Activated T-helper 17 cell treated with anti-CD3 and anti-CD28 coated beads, Interleukin-2, amount 50 U/mL, for 72 hours (primary cell): ENCODE measurements at places on chromosomes 7 and 10.
A peak's percentile ranks its signal among the peaks of the same experiment; 100 is the strongest.

DNA sequence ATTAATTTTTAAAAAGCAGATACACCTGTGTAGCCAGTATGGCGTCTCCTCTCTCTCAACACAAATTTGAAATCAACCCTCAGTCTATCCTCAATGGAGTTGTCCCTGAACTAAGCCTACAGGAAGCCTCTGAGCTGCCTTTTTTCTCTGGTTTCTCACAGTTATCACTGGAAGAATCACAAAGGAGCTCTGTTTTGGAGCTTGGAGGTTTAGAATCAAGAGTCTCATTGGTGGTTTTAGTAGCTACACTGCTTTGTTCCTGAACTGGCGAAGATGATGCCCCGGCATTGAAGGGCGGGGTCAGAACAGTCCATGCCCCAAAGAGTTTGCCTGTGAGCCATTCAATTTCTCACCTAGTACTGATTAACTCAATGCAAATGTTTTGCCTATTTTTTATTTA, 16.1 kb upstream of the BTRC start:
- no peak for ATAC-seq

DNA sequence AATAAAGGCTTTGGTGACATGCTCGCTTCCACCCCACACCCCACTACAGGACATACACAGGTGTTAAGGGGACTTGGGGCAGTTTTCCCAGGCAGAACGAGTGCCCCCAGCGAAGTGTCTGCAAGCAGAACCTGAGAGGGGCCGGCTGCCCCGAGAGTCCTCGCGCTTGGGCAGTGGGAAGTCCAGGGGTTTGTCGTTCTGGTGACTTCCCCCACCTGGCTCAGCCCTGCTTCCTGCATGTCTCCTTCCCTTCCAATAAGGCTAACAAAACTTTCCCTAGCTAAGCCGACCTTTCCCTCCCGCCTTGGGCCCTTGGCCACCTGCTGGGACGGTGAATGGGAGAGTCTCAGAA, 916 bp downstream of the VWA2 start:
- ATAC-seq = no peak

GRCh38 chr10:106608066-106608465, 556.4 kb downstream of the SORCS1 start:
- ATAC-seq = no peak

DNA sequence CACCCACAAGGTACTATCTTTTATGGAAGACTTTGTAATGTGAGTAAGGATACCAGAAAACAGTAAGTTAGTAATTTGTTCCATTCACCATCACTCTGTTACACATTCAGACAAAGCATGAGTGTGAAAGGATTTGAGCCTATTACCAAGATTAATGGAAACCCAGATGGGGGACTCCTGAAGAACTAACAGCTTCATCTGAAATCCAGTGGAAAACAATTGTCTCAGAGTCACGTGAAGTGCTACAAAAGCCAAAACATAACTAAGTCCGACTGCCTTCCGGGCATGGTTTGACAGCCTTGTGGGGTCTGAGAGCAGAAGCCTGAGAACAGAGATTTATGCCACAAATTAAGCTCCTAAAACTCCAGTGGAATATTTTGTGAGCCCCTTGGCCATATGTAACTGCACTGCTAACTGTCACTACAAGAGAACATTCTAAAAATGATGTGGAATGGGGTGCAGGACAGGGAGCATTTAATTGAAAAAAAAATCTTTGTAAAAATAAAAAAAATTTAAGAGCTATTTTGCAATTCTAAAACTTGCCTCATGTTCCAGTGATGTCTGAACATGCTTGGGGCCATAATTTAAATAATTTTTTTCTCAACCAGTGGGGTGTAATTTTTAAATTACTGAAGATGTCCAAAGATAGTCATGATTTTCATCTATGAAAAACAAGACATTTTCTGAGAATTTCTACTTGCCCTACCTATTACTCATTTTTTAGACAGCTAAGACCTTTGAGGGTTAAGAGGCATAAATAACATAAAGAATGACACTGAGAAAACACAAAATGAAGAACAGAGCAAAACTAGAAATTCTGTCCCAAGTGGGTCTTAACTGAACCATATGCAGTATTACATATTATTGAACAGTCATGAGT, 555.0 kb downstream of the INHBA start:
- no peak for ATAC-seq

- ATAC-seq = peak; percentile 73
These were observed 32.8 kb upstream of the ARHGAP12 start for GRCh38 chr10:31961277-31962074.

GRCh38 chr7:157516911-157517781, 180.3 kb downstream of the DNAJB6 start:
- ATAC-seq = no peak

DNA sequence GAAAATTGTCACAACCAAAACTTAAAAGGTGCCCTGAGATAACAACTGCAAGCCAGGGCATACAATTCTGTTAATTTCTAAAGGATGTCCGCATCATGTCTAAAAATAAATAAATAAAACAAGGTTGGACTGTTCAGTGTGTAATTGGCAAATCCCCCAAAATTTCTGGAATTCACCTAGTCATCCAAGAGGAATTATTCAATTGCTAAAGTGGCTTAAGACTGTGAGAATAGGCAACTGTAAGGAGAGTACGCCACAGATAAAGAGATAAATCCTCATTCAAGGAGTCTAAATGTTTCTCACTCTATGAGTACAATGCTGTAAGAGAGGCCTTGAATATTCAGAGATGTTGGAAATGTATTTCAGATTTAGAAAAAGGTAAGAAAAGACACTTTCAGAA, 37.2 kb downstream of the PIK3AP1 start:
- no peak for ATAC-seq

DNA sequence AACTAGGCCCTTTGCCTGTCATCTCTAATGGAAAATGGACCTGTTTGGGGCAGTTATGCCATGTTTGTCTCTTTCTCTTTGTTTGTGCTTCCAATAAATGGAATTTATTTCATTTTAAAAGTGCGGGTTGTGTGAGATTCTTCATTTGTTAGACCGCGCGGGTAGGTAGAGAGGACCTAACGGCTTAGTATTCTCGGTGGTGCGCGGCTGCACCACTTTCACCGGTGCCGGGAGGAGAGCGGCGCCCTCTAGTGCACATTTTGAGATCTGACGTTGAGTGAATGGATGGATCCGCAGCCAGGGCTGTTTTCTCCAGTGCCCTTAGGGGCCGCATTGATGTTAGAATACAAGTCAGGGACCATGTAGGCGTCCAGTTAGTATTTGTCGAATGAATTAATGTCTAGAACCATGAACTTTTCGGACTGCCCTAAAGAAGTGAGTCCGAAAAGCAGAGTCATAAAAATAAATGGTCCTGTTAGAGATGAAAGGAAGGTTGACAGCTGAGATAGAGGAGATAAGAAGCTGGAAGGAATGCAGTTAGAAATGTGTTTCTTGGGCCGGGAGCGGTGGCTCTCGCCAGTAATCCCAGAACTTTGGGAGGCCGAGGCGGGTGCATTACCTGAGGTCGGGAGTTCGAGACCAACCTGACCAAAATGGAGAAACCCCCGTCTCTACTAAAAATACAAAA, 29.3 kb upstream of the GIMAP8 start:
- ATAC-seq = peak; percentile 100

GRCh38 chr7:121953601-121954000, 80.6 kb downstream of the PTPRZ1 start:
- no peak for ATAC-seq

GRCh38 chr10:4717670-4718069, 108.3 kb upstream of the AKR1E2 start:
- no peak for ATAC-seq

DNA sequence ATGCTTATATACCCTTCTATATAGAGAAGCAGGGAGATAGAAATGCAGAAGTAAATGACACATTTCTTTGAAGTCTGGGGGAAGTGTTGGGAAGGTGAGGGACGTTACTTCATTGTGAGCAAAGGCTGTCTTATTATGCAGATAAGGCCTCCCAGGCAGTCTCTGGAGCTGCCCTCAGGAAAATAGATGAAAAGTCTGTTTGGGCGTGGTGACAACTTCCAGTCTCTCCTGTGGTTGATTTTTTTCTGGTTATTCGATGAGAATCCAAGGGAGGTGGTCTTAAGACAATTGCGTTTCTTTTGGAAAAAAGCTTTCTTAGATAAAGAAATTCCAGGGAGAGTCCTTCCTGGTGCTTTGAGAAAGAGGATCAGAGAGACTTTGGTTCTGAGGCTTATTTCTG, 84.0 kb downstream of the NEUROD6 start:
- ATAC-seq = no peak

DNA sequence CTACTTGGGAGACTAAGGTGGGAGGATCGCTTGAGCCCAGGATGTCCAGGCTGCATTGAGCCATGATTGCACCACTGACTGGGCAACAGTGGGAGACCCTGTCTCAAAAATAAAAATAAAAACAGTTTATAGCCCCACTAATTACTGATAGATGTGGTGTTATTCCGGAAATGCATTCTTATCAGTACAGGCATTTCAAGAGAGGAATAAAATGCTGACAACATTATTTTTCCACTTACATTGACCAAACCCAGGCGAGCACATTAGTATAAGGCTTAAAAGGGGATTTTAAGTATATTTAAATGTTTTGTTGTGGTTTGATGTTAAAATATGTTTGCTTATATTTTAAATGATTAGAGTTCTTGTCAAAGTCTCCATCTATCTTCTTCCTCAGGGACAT, 359.5 kb downstream of the PLXDC2 start:
- ATAC-seq = no peak
